ENCODE measurements at places on chromosomes 6 and 20.
A peak's percentile ranks its signal among the peaks of the same experiment; 100 is the strongest.

DNA sequence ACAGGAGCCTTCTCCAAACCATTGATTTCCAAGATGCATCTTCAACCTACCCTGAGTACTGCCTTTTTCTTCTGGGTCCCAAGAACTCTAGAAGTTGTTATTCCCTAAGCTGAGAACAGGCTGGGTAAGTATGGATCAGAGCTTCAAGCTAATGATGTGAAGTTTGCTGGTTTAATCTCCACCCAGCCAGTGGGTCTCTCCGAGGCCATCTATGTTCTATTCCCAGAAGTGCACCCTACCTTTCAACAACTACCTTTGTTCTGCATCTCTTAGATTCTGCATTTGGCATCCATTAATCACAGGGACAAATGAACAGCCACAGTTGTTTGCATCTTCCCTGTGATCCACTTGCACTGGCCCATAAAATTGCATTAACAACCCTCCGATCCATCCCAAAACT lies 246.2 kb downstream of the HIVEP2 start:
- DNase-seq: no peak

DNA sequence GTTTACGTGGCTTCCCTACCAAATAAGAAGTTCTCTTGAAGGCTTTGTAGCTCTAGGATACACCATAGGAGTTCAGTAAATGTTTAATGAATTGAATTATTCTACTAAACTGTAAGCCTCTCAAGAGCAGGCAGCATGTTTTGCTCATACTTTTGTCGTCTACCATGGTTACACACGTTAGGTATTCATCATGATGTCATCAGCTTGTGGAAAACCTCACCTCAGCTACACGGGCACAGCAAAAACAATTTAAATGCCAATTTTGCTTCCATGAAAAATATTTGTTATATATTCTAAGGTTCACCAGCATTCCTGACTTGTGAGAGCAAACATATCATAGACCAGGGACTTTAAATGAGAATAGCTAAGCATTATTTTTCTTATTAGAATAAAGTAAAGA lies 16.7 kb downstream of the NCOA5 start:
- DNase-seq: no peak

- DNase-seq: no peak
These were observed 98.6 kb upstream of the FAM83B start for GRCh38 chr6:54747955-54748354.

DNA sequence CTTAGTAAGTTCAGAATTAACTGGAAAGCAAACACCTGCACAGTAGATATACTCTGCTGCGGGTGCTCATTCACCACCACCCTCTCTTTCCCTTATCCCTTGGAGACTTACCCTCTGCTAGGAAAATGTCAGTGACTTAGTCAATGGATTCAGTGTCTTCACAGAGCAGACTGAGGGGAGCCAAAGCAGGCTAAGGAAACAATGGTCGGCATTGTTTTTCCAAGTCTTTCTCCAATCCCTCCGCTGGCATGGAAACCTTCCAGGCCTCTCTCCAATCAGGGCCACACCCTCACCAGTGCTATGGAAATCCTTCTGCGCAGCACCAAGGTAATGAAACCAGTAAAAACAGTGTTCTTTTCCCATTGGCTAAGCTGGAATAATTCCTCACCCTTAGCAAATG lies 531.2 kb downstream of the TFAP2B start:
- no peak for DNase-seq

- no peak for DNase-seq
These were observed 16.5 kb upstream of the PCSK2 start for GRCh38 chr20:17210387-17210786.

DNA sequence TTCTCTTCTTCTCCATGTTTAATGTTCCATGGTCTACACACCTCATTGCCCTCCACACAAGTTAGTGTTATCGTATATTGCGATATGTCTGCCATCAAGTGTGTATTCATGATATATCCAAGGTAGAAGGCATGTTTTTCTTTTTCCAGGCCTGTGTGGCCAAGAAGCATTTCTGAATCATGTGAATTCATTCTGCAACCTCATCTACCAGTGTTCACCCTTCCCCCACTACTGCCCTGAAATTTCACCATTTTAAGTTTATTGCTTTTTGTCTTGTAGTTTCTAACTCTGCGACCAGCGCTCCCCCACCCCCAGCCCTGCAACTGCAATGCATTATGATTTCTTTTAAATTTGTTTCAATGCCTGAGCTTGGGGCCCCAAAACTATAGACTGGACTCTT lies 618.0 kb upstream of the FLRT3 start:
- DNase-seq: peak; percentile 39

DNA sequence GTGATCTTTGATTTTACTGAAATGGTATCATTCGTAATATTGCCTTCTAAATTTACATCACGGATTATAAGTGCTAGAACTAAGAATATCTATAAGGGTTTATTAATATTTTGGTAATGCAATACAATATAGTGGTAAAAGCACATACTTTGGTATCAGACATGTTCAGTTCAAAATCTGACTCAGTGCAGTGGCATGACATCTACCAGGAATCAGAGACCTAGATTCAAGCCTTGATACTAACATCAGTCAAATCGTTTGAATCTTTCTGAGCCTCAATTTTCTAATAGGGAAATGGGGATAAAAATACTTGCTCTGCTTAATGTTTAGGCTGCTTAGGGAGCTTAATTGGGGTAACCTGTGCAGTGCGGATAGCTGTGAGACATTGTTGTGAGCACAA lies 488.0 kb downstream of the BCKDHB start:
- DNase-seq: peak; percentile 22

GRCh38 chr6:49556429-49556837 lies 6.0 kb downstream of the C6orf141 start:
- DNase-seq: peak; percentile 66

DNA sequence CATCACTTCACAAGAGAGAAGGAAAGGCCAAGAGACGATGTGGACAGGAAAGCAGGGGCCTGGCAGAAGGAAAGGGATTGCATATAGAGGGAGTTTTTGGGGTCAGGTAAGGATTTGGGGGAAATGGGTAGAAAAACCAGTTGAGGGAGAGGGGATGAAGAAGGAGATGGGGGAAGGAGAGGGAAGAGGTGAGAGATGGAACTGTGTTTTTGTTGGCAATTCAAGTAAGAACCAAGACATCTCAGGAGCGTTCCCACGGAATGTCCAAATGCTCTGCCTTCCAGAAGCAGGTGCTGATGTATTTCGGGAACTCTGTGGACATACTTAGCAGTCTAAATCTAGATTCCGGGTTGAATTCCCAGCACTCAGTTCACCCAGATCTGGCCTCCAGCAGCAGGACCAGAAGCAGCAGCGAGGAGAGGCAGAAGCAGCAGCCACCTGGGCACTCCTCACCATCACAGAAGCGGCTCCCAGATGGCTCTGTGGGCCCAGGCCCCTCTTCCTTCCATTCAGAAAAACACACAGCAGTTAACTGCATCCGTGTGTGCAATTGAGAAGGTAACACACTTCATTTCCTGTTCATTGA lies 88.8 kb downstream of the DZANK1 start:
- DNase-seq: no peak

DNA sequence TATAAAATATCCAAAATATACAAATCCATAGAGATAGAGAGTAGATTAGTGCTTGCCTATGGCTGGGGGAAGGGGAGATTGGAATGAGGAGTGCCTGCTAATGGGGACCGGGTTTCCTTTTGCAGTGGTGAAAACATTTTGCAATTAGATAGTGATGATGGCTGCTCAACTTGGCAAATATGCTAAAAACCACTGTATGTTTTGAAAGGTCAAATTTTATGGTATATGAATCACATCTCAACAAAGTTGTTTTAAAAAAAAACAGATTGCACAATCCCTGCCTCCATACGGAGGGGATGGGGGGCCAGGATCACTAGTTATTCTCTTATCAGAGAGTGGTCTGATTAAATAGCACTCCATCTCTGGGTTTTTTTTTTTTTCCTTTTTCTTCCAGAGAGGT lies 76.9 kb upstream of the RIPOR2 start:
- peak; percentile 94 for DNase-seq

DNA sequence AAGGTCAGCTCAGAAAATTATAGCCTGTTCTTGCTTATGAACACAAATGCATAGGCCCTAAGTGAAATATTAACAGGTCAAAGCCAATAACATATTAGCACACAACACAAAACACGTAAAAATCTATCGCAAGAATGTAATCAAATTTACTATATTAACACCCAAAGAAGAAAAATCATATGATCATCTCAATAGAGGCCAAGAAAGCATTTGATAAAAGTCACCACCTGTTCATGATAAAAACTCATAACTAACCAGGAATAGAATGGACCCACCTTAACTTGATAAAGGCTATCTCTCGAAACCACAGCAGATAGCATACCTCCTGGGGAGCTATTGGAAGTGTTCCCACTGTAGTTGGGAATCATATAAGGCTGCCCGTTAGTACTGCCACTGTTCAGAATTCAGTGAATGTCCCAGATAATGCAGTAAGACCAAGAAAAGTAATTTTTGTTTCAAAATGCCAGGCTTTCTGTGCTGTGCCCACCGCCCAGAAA lies 21.6 kb downstream of the POFUT1 start:
- no peak for DNase-seq

DNA sequence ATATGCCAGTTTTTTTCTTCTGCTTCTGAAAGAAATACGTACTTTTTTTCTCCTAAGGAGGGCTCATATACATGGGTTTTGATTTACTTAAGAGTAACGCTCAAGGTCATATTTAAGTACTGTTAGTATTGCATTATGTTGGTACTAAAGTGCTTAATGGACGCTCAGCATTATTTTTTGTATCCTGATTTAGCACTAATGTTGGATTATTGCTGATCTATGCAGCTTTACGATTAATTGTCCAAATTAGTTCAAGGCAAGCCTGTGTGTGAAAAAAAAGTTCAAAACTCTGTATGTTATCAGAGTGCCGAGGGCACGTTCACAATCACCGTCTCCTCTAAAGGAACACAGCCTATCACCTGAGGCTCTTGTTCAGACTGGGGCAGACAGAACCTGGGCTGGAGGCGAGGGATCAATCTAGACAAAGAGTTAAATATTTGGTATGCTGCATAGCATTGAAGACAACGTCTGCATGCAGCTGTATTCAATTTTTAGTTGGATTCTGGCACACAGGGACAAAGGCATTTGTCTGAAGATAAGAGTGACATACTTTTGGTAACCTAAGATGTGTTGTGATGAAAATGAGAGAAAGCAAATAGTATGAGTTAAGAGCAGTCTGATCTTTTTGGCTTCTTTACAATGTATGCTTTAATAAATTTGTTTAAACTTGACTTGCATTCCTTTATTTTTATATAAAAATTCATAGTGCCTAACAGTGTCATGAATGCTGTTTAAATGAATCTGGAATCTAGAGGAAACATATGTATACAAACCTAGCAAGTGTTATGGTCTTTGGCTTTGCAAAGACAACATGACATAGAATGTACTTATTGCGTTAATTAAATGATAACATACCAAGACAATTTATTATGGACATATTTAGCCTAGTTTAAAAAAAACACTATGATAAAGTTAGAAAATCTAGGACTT lies 341.2 kb downstream of the SAMD5 start:
- DNase-seq: no peak

GRCh38 chr6:153150752-153151440 lies 19.8 kb upstream of the RGS17 start:
- no peak for DNase-seq

DNA sequence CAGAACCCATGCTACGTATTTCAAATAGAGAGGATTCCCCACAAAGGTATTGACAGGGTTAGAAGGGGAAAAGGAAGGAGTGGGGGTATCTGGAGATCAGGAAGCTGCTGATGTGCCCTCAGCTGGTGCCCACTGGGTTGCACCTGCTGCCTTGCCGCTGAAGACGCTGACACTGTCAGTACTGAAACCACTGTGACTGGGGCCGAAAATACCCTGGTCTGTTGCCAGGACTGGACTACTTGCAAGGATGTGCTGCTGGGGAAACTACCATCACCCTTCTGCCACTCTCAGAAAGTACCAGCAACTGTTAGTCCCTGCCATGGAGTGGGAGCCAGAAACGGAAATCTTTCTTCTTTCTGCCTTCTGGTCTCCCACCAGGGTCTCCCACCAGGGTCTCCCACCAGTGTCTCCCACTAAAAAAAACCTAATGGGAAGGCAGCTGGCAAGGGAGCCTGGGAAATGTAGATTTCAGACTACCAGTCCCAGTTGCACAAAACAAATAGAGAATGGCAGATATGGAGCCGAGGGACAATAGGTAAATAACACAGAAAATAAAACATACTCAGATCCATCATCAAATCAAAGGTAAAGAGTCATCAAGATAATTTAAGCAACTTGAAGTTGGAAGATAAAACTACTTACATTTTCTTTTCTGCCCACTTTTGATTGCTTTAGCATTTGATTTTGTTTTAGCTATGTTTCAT lies 204.8 kb downstream of the TPBG start:
- no peak for DNase-seq

DNA sequence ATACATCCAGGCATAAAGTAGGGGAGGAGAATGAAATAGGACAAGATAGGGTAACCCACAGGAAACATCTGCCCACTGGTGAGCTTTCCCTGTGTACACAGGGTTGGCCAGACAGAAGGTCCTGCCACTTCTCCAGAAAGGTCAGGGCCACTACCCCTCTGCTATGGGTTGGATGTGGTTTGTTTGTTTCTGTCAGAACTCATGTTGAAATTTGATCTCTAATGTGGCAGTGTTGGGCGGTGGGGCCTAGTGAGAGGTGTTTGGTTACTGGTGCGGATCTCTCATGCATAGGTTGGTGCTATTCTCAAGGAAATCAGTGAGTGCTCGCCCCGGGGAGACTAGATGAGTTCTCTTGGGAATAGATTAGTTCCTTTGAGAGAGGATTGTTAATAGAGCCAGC lies 15.6 kb upstream of the MAS1 start:
- no peak for DNase-seq

GRCh38 chr6:44012078-44012493 lies 115.2 kb downstream of the MRPL14 start:
- peak; percentile 100 for DNase-seq

DNA sequence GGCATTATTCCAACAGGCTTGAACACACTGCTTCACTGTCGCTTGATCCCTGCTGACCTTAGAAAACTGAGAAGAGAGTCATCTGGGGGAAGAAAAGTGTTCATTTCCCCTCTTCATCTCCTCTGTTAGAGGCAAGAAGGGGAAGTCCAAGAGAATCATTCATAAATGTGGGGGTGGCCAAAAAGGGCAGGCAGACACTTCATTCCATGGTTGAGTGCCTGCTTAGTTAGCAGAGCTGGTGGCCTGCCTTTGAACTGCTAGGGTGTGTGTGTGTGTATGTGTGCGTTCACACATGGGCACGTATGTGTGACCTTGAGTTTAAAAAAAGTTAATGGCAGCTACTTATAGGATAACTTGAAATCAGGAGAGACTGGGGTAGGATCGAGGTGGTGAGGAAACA lies 39.4 kb upstream of the RFPL4B start:
- no peak for DNase-seq

GRCh38 chr6:113584767-113585166 lies 272.4 kb upstream of the MARCKS start:
- DNase-seq: no peak

DNA sequence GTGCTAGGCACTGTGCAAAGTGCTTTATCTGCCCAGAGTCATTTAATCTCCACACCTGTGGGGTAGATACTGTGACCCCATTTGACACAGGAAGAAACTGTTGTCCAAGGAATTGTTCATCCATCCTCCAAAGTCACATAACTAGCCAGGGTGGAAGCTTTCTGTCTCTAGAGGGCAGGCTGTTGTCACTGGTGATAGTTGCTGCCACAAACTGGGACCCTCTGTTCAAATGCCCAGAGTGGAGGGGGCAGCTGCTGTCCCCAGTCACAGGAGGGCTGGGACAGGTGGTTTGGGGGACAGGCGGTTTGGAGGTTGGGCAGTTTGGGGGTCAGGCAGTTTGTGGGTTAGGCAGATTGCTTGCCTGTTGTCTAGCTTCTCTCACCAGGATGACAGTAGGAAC lies 16.1 kb upstream of the TMEM242 start:
- no peak for DNase-seq
